ENCODE measurements at places on chromosomes 4 and X. TPM values are rescaled to one million over a fixed set of nuclear protein-coding genes. Genes with fewer than 3 reads are reported as not detected.

DNA sequence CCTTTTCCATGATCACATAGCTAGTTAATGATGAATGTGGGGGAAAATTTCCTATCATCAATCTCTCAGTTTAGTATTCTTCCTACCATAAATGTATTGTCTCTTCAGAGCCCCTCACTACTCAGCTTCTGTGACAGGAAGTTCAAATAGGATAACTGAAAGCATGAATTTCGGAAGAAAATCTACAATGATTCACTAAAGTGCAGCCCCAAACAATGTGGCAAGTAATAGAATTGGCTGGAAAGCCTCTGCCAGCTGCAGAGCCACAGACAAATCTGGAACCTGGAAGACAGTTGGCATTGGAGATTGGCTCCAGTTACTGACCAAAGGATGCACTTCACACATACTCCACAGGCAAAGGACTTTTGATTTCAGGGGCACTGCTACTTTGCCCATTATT is 35.2 kb downstream of the EGF start:
- DNase-seq: no peak

- DNase-seq: no peak
Measured at GRCh38 chr4:77001907-77002306, 52.4 kb downstream of the SEPTIN11 start.

- DNase-seq: no peak
Measured at GRCh38 chrX:49291615-49292337, 11.7 kb upstream of the GAGE10 start.

- DNase-seq: no peak
Measured at GRCh38 chrX:84909151-84909550, 94.5 kb upstream of the APOOL start.

- DNase-seq: no peak
Measured at GRCh38 chr4:153555730-153556434, 89.7 kb downstream of the TMEM131L start.

DNA sequence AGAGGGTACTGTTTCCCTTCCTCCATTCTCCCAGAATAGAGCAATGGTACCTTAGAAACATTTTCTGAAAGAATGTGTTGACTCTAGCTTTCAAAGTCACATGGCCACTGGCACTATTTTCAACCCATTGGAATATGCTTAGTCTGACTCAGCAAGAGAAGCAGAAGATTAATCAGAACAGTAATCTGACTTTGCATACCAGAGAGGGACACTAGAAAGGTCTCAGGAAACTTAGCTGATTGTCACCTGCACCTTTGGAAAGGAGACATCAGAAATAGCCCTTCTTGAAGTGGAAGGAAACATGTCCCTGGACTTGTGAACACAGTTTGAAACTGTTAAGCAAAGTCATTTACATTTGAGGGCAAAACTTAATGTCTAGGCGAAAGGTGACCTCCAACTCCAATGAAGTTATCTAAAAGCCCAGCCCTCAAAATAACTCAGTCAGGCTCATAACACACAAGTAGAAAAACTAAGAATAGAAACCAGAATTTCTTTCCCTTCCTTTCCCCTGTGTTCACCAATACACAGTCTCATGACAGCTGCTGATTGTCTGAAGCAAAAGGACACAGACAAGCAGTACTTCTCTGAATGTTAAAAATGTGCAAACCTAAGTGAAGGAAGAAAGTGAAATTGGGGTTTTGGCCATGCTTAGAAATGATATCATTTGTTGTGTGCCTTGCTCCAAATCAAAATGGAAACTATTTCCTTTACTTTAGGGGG is 270.8 kb downstream of the GRIA3 start:
- no peak for DNase-seq

DNA sequence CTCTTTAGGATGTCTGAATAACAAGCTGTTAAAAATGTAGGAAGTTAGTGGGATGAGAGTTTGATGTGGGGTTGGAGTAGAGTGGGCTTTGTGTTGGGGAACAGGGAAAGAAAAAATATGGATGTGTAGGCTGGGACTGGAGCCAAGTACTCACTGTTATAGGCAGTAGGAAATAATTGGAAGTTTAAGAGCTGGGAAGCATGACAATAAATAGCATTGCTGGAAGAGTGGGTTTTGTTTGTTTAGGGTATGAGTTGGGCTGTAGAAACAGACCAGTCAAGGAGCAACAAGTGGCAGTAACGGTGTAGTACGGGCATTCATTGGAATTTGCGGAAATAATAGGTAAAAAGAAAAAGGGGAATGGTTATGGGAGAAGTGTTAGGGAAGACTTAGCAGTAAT is 81.6 kb downstream of the KDM6A start:
- DNase-seq: no peak

DNA sequence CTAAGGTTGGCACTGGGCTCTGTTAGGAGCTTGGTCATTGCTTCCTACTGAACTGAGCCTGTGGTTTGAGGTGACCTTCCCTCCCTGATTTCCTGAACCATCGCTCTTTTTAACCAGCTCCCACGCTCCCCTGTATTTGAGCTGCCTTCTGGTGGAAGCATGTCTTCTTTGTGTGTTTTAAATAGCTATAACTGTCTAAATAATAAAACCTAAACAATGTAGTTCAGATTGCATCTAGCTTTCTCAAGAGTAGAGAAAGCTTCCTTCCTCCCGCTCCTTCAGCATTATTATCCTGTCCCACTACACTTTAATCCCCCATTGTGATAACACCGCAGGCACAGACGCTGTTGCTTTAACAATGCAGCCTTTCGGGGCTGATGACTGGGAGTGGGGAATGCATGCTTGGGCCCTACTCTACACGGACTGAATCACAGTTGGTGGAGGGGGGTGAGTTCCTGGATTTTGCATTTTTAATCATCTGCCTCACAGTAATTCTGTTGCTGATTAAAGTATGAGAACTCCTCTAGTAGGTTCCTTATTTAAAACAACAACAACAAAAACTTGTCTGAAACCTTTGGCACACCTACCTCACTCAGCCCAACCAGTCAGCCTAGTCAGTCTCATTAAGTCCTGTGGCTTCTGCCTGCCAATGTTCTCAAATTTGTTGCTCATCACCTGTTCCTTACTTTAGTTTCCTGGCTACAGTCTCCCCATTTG is 6.6 kb downstream of the SMS start:
- DNase-seq: no peak

SLC10A7 gene
- total RNA-seq: 11.0 TPM

RASSF6 gene
- total RNA-seq: 12.9 TPM

TMSB15A gene
- total RNA-seq: not detected
